Activated CD4-positive, alpha-beta T cell treated with anti-CD3 and anti-CD28 coated beads, Interleukin-2, amount 50 U/mL, for 4 hours (primary cell): ENCODE measurements at places on chromosomes 6 and 20.

DNA sequence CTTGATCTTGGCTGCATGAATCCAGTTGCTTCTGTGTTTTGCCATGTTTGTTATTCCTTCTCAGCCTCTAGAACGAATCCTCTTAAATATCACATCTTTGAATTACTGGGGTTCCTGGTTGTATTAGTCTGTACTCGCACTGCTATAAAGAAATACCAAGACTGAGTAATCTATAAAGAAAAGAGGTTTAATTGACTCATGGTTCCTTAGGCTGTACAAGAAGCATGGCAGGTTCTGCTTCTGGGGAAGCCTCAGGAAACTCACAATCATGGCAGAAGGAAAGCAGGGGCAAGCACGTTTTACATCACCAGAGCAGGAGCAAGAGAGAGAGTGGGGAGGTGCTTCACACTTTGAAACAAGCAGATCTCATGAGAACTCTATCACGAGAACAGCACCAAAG lies 18.0 kb upstream of the BFSP1 start:
- no peak for DNase-seq

GRCh38 chr6:168385858-168386735 lies 54.9 kb upstream of the SMOC2 start:
- no peak for DNase-seq

DNA sequence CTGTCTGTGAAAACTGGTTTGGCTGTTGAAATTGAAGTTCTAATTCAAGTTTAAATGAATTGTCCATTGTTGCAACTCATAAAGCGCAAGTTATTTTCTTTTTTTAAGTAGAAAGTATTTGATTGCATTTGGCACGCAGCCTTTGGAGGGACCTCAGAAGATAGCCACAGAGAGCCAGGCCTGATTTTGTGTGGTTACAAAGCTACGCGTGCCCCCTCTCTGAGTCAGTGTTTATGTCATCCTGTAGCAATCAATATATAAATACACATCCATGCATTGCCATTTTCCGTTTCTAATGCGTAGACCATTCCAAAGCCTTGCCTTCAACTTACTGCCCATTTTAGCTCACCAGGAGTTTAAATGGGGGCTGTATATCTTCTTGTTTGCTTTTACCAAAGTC lies 173.2 kb downstream of the TMEM242 start:
- no peak for DNase-seq

- no peak for DNase-seq
Measured at GRCh38 chr20:49392745-49393144, 89.7 kb downstream of the KCNB1 start.

DNA sequence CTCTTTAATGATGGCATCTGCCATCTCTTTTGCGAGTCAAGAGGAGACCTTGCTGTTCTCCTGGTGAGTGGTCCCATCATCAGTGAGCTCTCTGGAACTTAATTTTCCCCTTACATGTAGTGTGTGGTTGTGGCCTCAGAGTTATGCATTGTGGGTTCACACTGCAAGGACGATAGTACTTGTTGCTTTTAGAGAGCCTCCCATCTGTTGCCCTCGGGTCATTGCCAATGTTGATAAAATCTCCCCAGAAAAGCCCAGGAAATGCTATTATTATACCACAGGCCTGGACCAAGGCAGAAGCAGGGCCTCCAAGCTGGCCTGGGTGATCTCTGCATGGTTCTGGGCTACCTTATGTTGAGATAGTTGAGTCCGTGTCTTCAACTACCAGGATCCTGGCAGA lies 241.6 kb downstream of the BMP7 start:
- no peak for DNase-seq

GRCh38 chr6:31400467-31401289 lies 2.7 kb upstream of the MICA start:
- peak; percentile 65 for DNase-seq

GRCh38 chr6:15877231-15877630 lies 214.4 kb upstream of the DTNBP1 start:
- DNase-seq, result no peak

- DNase-seq, result no peak
Measured at GRCh38 chr6:100506651-100507050, 41.9 kb upstream of the SIM1 start.

GRCh38 chr6:138261116-138261780 lies 43.0 kb upstream of the PBOV1 start:
- no peak for DNase-seq

GRCh38 chr20:62299666-62300236 lies 3.0 kb upstream of the ADRM1 start:
- no peak for DNase-seq

GRCh38 chr20:56391596-56392131 lies 351 bp downstream of the AURKA start:
- DNase-seq, result no peak

- no peak for DNase-seq
Measured at GRCh38 chr6:14453712-14454472, 336.3 kb downstream of the CD83 start.

GRCh38 chr20:21052241-21052640 lies 53.9 kb downstream of the LINC00237 start:
- no peak for DNase-seq

DNA sequence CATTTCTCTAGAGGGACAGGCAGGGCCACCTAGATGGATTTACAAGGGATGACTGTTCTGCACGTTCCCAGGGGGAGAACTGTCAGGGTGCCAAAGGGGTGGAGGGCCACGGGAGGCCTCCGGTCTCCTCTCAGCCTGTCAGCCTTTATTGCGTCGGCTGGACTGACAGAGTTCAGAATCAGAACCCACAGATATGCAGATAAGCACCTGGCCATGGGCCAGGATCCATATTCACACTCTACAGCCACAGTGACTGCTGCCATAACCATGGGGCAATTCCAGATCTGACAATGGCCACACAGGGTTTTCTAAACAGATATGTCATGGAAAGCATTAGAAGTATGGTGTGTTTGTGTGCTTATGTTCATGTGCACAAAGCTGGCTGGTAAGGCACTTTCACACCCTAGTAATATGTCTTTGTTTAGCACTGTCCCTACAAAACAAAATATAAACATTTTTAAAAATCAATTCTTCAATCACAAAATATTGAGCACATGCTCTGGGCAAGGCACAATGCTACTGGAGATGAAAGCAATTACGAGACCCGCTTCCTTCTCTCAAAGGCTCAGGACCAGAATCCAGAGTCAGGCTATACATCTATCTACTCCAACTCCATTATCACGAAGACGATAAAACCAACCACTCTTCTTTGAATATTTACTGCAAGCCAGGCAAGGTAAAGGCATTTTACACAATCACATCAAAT lies 29.1 kb downstream of the TRAM2 start:
- no peak for DNase-seq

DNA sequence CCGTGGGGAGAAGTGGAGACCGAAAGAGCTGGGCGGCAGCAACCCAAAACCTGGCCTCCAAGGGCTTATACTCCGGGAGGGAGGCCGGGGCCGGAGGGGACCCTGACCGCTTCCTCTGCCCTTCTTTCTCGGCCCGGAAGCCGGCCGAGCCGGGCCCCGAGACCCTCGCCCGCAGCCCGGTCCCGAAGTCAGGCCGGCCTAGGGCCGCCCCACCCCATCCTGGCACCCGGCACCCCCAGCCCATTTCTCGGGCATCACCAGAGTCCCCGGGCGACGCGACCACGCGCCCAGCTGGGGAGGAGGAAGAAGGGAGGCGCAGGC lies 572 bp upstream of the ZDHHC14 start:
- DNase-seq, result peak; percentile 11

DNA sequence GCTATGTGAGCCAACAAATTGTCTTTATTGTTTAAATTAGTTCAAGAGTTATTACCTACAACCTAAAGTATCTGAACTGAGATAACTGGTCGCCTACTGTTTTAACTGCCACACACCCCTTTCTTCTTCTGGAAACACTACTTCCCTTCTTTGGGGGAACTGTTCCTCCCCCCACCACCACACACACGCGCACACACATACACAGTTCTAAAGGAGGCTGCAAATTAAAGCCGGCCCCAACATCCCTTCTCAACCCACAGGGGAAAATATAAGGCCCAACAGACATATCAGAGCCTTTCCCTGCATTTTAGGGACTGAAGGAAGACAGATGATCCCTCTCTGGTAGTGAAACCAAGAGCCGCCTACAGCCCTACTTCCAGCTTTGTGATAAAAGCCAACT lies 348.0 kb upstream of the JARID2 start:
- DNase-seq, result no peak

DNA sequence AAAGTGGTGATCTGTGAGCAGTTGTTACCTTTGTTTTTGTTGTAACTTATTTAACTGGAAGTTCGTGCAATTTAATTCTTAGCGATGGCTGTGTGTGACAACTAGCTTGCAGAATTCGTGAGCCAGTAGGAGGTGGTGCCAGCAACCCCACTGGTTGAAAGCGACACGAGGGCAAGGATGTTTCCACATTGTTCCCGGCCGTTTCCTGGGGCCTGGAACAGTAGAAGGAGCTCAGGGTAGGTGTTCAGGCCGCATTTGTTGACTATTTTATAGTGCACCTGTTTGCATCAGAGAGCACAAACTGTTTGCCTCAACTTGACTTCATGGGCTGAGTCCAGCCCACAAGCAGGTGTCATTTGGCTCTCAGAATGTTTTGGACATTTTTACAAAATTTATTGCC lies 112.1 kb upstream of the PTPN1 start:
- DNase-seq, result no peak

GRCh38 chr6:143034689-143035334 lies 25.9 kb upstream of the AIG1 start:
- DNase-seq, result no peak

- no peak for DNase-seq
Measured at GRCh38 chr6:29967379-29968010, 25.2 kb downstream of the HLA-A start.

- DNase-seq, result no peak
Measured at GRCh38 chr6:107108201-107108890, 7.0 kb downstream of the BEND3 start.

DNA sequence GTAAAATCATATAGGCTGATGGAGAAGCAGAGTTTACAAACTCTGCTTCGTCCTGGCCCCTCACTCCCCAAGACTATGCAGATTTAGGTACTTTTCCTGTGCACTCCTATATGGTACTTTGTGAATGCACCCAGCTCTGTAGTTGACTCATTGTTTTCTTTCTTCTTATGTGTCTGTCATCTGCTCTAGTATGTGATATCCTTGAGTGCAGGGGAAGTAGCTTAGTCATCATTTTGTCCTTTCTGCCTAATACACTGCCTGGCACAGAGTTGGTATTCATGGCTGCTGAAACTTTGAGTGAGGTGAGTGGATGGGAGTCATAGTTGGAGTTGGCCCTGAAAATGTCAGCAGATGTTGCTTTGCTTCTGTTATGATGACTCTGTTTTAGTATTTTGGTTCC lies 222.6 kb downstream of the RNF144B start:
- no peak for DNase-seq

- no peak for DNase-seq
Measured at GRCh38 chr6:118581489-118581959, 33.4 kb downstream of the PLN start.

DNA sequence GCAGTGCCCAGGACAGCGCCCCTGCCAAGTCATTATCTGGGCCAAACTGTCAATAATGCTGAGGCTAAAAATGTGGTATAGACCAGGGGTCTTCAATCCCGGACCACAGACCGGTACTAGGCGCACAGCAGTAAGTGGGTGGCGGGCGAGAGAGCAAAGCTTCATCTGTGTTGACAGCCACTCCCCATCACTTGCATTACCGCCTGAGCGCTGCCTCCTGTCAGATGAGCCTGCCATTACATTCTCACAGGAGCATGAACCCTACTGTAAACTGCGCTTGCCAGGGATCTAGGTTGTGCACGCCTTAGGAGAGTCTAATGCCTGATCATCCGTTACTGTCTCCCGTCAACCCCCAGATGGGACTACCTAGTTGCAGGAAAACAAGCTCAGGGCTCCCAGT lies 91.0 kb downstream of the NFATC2 start:
- DNase-seq, result no peak

DNA sequence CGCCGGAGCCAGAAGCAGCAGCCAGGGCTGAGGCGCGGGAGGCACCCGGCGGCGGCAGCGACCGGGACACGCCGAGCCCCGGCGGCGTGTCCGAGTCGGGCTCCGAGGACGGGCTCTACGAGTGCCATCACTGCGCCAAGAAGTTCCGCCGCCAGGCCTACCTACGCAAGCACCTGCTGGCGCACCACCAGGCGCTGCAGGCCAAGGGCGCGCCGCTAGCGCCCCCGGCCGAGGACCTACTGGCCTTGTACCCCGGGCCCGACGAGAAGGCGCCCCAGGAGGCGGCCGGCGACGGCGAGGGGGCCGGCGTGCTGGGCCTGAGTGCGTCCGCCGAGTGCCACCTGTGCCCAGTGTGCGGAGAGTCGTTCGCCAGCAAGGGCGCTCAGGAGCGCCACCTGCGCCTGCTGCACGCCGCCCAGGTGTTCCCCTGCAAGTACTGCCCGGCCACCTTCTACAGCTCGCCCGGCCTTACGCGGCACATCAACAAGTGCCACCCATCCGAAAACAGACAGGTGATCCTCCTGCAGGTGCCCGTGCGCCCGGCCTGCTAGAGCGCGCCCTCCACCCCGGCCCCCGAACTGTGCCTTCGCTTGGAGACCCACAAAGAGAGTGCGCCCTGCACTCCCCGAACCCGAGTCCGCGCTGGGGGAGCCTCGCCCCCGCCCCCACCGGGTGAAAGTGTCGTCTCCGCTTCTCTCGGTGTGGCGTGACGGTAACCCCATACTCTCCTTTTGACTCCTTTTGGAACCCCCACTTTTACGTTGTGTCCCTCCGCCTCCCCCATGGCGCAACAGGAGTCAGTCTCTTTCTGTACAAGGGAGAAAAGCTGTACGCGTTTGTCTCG lies 1.6 kb downstream of the INSM1 start:
- DNase-seq, result no peak

DNA sequence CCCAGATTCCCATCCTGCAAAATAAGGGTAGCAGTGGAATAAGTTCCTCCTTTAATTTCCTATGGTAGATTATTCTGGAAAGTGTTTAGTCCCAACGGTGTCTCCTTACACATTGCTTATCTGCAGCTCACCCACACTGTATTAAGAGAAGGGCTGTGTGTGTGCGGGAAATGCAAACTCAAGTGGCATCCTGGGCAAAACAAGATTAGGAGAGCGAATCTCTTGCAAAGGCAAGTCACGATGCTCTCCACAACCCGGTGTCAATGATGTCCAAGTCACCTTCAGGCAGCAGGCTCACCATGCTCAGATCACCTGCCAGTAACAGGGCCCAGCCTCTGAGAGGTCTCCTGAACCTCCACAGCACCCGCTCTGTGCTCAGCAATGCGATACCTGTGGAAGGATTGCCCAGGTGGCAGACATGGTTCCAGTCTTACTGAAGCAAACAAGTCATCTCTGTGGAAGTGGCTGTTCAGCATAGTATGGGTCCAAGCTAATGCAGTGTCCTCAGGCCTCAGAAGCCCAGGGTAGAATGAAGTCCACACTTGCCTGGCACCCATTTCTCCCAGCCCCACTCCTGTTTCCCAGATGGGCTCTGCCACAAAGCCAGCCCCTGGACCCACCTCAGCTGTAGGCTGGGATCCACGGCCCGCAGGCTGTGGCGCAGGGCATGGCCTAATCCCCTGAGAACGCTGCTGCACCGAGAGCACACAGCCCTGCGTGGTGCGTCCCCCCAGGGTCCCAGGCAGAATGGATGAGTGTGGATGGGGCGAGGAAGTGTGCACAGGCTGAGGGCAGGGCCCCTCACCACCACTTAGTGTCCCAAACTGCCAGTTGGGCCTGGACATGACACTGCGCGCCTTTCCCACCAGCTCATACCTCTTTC lies 101.2 kb downstream of the PXDC1 start:
- no peak for DNase-seq
